Colonic mucosa (tissue), 4 donors: ENCODE measurements at places on chromosomes 2 and 18. TPM values are rescaled to one million over a fixed set of nuclear protein-coding genes. Genes with fewer than 3 reads are reported as not detected.

- DNase-seq: no peak
Measured at GRCh38 chr18:3619222-3619621, 169.2 kb downstream of the TGIF1 start.

DNA sequence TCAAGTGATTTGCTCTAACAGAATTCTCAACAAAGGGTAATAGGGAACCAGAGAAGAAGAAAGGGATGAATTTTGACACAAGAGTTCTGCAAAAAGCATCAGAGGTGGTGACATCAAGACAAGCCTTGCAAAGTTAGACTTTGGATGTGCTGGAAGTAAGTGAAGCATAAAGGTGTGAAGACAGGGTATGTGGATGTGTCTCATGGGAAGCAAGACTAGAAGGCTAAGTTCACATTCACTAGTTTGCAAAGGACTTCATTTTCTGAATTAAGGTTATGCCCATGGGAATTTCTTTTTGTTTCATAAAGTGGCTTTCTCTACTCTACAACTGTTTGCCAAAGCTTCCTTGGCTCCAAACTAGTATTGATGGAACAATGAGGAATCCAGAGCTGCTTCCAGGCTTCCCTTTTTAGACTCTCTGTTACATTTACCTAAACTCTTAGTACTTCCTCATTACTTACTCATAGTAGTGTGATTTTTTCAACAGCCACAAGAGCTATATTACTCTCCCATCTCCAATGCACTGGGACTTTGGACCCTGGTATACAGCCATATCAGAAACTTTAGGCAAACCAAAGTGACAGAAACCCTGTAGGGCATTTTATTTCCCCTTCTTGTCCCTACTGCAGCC is 21.1 kb upstream of the IHH start:
- peak; percentile 67 for DNase-seq

- DNase-seq: no peak
Measured at GRCh38 chr2:190893157-190893556, 12.5 kb downstream of the GLS start.

DNA sequence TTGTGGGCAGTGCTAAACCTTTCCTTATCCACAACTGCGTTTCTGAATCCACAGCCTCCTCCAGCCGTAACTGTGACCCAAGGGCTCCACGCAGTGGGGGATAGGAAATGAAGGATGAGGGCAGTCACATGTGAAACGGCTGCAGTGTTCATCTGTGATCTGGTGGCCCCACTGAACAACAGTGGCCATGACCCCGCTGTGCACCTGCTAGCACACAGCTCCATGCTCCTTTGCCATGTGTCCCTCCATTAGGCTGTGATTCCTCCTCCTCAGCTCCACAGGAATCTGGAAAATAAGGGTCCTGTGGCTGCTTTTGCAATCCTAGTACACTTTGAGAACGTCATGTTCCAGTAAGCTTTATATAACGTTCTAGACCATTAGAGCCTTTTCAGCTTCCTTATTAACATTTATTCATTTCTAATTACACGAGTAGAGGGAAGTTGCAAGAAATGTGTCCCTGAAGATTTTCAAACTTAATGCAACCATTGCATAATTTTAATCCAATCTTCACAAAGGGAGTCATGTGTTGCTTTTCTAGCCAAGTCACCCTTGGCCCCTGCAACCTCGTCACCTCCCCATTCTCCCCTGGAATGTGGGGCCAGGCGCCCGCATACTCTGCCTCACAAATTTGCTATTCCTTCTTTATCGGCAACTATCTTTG is 7.1 kb upstream of the NAPG start:
- DNase-seq: peak; percentile 33

GRCh38 chr2:158912112-158912511 is 56.3 kb upstream of the TANC1 start:
- no peak for DNase-seq

DNA sequence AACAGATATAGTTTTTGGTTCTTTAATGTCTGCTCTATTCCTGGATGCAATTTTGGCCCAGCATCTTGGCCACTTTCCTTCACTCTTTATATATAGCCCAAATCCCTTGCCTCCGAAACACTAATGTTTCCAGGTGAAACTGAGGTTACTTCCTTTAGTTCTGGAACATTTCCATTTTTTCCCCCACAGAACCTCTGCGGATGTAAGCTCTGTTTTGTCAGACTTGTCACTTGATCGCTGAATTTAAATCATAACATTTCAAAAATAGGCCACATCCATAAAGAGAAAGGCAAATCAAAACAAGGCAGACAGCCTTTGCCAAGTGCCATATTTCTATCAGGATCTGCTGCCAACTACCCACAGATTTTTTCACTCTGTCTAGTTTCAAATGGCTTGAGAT is 115.1 kb downstream of the ANKRD44 start:
- no peak for DNase-seq

Gene ATF2
- 32.4 TPM for total RNA-seq

GRCh38 chr2:232484628-232485347 is 2.8 kb downstream of the ECEL1 start:
- no peak for DNase-seq

Gene SERPINB3
- not detected for total RNA-seq

GRCh38 chr2:115569547-115569946 is 1127.1 kb downstream of the DPP10 start:
- no peak for DNase-seq

- DNase-seq: no peak
Measured at GRCh38 chr2:148282201-148282600, 261.3 kb downstream of the MBD5 start.

Gene ABCB11
- total RNA-seq: 0.74 TPM

GRCh38 chr2:156192468-156192867 is 140.1 kb downstream of the NR4A2 start:
- DNase-seq: no peak
